Smooth muscle cell of the coronary artery (primary cell): ENCODE measurements at places on chromosomes 11 and 22. TPM values are rescaled to one million over a fixed set of nuclear protein-coding genes. Genes with fewer than 3 reads are reported as not detected.

CENPM gene
- total RNA-seq: 0.70 and 9.2 TPM in 2 replicates

P2RX6 gene
- total RNA-seq: 0.47 and 0.68 TPM in 2 replicates

DDB1 gene
- total RNA-seq: 299 and 506 TPM in 2 replicates

INS gene
- total RNA-seq: not detected in 2 replicates

SLC22A6 gene
- not detected in 2 replicates for total RNA-seq

ACTN3 gene
- under 0.01 and 0.12 TPM in 2 replicates for total RNA-seq

SLC25A18 gene
- total RNA-seq: 0.15 TPM in 1 of 2 replicates, not detected in the other

JOSD1 gene
- 31.1 and 54.8 TPM in 2 replicates for total RNA-seq
